Pancreas (tissue), 10 donors: ENCODE measurements at places on chromosomes 5 and 9.

- no peak for DNase-seq
Measured at GRCh38 chr5:158884827-158885518, 214.7 kb downstream of the EBF1 start.

- DNase-seq: no peak
Measured at GRCh38 chr5:126471875-126472537, 48.8 kb downstream of the GRAMD2B start.

GRCh38 chr9:103287361-103287760 lies 292.2 kb downstream of the CYLC2 start:
- no peak for DNase-seq

DNA sequence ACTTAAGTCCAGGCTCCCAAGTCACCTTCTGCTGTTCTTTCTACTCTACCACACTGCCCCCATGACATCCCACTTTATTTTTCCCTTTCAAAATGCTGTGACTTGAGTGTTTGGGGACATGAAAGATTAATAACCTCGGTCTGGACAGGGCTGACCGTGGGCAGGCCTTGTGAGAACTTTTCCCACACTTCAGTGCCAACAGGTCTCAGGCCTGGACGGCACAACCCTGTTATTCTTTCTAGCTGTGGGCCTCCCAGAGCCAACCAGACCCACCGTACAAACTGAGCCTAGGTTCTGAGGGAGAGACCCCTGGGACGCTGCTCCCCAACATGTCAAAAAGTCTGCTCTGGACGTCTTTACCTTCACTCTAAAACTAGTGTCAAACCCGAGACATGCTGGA lies 153.4 kb downstream of the CEP120 start:
- DNase-seq: no peak
